Kidney capillary endothelial cell (primary cell): ENCODE measurements at places on chromosomes 3 and 15.
A peak's percentile ranks its signal among the peaks of the same experiment; 100 is the strongest.

GRCh38 chr3:140224307-140224706 is 289.3 kb downstream of the CLSTN2 start:
- DNase-seq, result no peak

DNA sequence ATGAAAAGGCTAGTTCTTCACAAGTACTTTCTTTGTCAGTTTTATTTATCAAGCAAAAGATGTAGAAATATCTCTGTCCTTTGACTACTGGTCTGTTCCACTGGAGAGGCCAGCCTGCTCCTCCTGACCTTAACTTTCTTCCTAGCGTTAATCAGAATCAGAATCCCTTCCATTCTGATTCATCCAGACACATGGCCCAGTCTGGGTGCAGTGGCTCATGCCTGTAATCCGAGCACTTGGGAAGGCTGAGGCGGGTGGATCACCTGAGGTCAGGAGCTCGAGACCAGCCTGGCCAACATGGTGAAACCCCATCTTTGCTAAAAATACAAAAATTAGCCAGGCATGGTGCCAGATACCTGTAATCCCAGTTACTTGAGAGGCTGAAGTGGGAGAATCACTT is 32.0 kb upstream of the MANF start:
- no peak for DNase-seq

GRCh38 chr15:28006116-28006905 is 92.8 kb downstream of the OCA2 start:
- no peak for DNase-seq

DNA sequence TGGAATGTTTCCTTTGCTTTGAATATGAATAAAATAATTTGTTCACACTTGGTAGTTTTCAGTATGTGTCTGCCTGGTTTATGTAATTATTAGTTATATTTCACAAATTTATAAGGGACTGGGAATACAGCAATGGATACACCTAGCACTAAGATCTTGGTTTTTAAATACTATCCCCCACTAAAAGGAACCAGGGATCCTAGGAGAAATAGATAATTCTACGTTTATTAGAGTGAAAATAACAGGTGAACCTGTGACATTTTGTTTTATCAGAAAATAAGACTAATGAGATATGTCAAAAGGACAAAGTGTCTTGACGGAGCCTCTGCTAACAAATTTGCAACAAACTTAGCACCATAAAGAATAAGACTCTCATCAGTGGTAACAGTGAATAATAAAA is 3.4 kb downstream of the PSMD6 start:
- DNase-seq, result no peak

- no peak for DNase-seq
Measured at GRCh38 chr3:34258271-34258998, 460.0 kb downstream of the PDCD6IP start.

DNA sequence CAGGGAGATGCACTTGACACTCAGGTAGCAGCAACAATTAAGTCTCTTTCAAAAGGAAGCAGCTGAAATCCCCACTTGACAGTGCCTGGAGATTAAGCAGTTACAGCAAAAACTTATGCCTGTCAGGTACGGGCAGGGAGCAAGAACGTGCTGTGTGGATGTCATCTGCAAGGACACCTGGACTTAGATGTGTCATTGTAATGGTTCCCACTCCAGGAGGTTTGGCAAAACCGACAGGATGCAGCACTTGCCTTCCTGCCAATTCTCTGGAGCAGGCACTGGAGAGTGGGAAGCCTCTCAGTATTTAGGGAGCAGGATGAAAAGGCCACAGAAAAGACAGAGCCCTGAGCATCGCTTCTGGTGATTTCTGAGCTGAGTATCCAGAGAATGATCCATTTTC is 292.4 kb downstream of the PDCD6IP start:
- DNase-seq, result no peak

GRCh38 chr15:92714477-92715401 is 59.2 kb upstream of the FAM174B start:
- peak; percentile 80 for DNase-seq

DNA sequence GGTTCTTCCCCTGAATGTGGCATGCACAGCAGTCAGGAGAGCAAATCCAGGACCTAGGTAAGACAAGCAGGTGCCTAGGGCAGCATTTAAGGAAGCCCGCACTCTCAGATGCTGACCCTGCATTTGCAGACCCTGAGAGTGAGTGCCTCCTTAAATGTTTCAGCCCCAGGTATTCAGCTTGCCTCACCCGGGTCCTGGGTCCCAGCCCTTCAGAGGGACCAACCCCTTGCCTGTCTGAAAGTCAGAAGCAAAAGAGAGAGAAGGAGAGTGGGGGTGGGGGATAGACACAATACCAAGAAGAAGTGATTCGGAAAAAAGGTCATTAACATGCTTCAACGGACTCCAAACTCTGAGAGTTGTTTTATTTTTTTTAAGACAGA is 75.0 kb downstream of the MEGF11 start:
- no peak for DNase-seq

GRCh38 chr3:11143476-11143875 is 10.8 kb upstream of the HRH1 start:
- no peak for DNase-seq

DNA sequence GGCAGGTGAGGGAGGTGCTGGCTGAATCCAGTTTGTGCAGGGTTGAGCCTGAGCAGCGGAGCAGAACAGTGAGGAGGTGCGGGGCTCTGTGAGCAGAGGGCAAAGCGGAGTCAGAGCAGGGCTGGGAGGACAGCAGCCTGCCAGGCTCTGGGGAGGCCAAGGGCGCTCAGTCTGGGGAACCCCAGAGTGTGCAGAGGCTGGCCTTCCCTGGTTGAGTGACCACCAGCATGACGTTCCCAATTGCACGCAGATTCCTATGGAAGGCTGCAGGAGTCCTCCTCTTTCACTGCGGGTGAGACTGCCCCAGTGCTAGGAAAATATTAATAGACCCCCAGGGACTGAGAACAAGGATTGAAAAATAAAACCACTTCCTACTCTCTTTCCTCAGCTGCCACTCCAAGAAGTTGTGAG is 13.2 kb downstream of the MRAS start:
- DNase-seq, result no peak

GRCh38 chr15:37099319-37100108 is 835 bp downstream of the MEIS2 start:
- DNase-seq, result no peak

- no peak for DNase-seq
Measured at GRCh38 chr3:11238880-11239279, 33.3 kb upstream of the ATG7 start.
